ENCODE measurements at places on chromosomes 4 and X. TPM values are rescaled to one million over a fixed set of nuclear protein-coding genes. Genes with fewer than 3 reads are reported as not detected.

The QRFPR gene
- 1.1 TPM for total RNA-seq

The CAPN6 gene
- 0.39 TPM for total RNA-seq

The BMP3 gene
- not detected for total RNA-seq

The SLC25A43 gene
- 2.0 TPM for total RNA-seq

The STPG2 gene
- total RNA-seq, result 0.81 TPM

The HSFX4 gene
- not detected for total RNA-seq

The DUSP9 gene
- 8.7 TPM for total RNA-seq

The SRPX gene
- total RNA-seq, result 9.6 TPM

GRCh38 chr4:24188459-24188858 lies 298.6 kb upstream of the PPARGC1A start:
- no peak for DNase-seq

GRCh38 chr4:112882286-112882685 lies 167.2 kb upstream of the ANK2 start:
- no peak for DNase-seq

DNA sequence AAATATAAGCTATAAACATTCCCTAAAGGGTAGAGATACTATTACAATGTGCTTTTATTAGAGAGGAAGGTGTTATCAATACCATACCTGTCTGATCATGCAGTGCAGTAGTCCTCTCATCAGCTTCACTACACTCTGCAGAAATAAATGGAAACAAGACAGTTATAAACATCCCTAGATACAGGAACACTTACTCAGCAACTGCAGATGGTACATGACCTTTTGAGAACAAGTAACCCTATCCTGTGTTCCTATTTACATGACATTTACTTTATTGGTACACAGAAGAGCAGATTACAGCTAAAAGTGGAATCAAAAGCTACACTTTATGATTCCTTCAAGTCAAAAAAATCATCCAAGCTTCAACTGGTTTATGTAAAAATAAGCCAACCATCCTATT lies 9.0 kb downstream of the PHKA1 start:
- no peak for DNase-seq

DNA sequence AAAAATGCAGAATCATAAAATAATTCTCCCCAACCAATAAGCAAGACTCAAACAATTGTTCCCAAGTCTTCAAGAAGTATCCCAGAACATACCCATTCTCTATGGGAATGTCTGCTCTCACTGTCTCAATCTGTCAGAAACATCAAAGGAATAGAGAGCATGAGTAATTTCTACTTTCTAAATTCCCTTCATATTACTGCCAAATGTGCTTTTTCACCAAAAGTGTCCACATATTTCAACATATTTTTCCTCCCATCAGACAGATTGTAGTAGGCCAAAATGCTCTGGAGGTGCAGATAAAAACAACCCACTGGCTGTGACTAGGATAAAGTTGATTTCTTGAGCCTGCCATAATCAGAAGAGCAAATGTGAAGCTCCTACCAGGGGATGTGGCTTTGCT lies 692.0 kb upstream of the FAM241A start:
- no peak for DNase-seq

- DNase-seq, result no peak
Measured at GRCh38 chr4:56311299-56311975, 75.9 kb downstream of the AASDH start.

DNA sequence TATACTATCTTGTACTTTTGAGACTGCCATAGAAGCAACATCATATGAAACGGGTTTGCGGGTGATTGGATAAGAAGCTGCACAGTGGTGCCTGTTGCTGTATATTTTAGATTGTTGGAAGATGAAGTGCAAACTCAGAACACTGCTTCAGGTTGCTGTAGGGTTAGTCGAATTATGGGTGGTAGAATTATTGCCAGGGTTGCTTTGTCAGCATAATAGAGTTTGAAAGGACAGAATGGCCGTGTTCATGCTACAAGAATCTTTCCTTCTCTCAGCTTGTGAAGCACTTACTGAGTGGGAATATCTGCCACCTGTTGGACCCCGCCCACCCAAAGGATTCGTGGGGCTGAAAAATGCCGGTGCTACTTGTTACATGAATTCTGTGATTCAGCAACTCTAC lies 115.5 kb downstream of the USP9X start:
- no peak for DNase-seq

DNA sequence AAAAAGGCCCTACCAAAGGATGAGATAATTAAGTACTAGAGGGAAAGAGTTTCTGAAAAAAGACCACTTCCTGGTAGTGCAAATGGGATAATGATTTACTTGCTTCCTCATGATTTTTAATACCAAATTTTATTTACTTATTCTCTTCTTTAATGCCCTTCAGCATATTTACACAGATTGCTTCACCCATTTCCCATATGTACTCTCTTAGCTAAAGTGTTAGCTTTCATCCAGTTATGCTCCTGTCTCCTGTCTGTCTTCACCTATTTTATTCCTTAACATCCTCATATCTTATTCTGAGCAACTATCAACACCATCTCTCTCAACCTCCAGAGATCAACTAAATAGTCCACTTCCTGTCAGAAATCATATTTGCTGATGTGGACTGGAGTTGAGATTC lies 183.2 kb upstream of the HS3ST1 start:
- no peak for DNase-seq

GRCh38 chr4:177232473-177232872 lies 77.2 kb upstream of the NEIL3 start:
- DNase-seq, result no peak

DNA sequence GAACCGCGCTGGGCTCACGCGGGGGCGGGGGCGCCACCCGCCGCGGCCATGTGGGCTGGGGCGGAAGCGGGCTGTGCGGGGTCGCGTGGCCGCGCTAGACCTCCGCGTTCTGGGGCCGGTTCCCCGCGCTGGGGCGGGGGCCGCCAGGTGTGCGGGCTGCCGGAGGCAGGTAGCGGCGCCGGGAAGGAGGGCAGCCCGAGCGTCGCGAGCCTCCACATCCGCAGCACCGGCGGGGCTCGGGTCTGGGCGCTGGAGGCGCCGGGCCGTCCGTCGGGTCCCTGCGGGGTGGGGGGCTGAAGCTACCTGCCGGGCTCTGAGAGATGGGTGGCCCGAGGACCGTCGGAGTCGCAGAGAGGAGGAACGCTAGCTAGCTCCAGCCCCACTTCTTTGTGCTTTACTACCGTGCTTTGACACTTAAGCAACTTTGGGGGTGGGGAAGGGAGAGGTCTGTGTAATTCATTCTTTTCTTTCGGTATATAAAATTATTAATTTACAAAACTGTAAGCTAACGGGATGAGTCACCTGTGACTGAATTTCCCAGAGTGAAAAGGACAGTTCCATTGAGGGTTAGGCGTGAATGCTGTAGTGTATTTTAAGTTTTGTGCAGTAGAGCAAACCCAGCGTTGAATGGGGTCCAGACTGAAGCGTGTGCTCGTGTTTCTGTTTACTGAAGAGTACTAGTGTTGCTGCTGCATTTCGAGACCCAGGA lies 689 bp downstream of the METAP1 start:
- peak; percentile 39 for DNase-seq

DNA sequence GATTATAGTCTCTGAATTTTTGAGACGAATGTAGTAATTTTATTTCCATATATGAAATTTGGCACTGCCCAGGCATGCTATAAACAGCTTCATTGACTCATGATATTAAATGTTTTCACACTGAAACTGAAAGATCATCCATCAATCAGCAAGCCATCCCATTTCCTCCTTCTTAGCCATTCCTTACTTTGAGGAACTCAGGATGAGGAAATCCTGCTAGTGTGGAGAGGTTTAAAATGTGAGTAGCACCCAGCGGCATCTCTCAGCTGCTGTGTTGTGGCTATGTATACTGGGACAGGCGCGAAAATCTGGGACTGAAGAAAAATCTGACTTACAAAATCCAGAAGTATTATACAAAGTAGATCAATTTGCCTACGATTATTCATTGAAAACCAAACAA lies 52.1 kb downstream of the PTCHD1 start:
- DNase-seq, result no peak

GRCh38 chr4:4456351-4456750 lies 69.4 kb downstream of the NSG1 start:
- no peak for DNase-seq

GRCh38 chrX:30065226-30065625 lies 150.1 kb upstream of the MAGEB2 start:
- DNase-seq, result peak; percentile 38

GRCh38 chr4:89755220-89755619 lies 81.7 kb downstream of the SNCA start:
- DNase-seq, result no peak

- DNase-seq, result no peak
Measured at GRCh38 chrX:100408713-100409609, 1.1 kb downstream of the PCDH19 start.
